Activated naive CD8-positive, alpha-beta T cell treated with anti-CD3 and anti-CD28 coated beads for 36 hours (primary cell): ENCODE measurements at places on chromosomes 11 and 22. TPM values are rescaled to one million over a fixed set of nuclear protein-coding genes. Genes with fewer than 3 reads are reported as not detected.

DNA sequence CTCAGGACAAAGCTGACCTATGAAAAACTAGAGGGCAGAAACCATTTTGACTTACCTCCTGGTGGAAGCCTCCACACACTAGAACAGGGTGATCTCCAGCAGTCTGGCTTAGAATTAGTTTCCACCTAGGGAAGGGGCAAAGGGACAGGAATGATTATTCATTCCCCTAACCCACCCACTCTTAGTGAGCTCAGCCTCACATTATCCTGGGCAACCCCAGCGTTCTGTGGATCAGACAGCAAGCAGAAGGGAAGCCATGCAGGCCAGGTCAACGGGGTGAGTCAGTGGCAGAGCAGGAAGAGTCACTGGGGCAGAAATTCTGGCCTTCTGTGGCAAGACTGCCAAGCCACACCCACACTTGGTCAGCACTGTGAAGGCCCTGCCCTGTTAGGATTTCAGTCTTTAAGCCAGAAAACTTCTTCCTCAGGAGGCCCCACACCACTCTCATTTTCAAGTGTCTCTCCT lies 10.5 kb downstream of the NUMA1 start:
- no peak for DNase-seq

DNA sequence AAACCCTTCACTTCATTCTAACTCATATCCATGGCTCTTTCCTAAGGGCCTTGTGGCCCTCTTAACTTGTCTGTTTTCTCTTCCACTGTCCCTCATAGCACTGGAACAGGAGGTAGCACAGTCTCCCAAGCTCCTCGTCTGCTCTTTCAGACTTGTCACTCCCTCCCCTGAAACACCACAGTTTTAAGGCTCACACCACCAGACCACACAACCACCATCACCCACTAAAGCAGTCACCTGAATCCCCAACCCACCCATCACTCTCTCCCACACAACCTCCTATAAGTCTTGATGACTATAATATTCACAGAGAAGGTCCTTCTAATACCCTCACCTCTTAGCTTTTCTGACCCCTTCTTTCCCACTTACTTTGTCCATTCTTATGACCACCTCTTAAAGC lies 11.1 kb upstream of the VWCE start:
- no peak for DNase-seq

DNA sequence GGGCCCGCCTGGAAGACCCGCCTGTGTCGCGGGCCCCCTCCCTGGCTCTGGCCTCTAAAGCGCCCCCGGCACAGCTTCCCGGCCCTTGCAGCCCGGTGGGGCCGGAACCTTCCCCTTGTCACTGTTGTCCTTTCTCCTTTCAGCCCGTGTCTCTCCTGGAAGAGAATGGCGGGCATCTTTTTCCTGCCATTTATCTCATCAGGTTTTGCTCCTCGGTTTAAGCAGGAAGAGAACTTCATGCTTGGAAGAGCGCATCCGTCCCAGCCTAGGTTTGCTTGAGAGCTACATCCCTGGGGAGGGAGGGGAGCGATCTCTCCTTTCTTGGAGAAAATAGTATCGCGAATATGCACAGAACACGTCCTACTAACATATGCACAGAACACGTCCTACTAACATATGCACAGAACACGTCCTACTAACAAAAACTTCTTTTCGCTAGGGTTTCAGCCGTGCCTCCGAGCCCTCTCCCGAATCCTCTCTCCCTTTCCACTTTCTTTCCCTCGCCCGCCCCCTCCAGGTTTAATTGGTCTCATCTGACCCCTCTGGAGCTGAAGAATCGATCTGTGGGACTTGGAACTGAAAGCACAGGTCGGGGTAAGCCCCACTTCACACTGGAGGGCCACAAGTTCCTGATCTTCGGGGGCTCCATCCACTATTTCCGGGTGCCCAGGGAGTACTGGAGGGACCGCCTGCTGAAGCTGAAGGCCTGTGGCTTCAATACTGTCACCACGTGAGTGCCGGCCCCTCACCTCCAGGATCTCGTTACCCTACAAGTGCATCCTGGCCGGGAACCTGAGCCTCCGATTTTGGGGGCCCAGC lies 1.2 kb downstream of the GLB1L3 start:
- DNase-seq = no peak

DNA sequence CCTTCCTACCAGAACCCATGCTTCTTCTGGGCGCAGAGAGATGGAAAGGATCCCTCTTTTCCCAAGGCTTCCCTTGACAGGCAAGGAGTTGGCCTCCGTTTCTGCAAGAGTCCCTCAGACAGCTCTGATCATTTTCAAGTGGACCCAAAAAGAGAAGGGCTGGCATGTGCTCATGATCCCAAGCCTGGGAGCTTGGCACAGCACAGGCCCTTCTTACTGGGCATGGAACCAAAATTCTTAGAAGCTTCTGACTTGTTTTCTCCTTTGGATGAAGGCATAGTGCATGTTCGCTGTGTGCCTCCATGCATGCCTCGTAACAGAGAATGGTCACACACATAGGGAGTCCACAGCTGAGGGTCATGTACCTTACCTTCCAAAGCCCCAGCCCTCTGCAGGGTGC lies 449.6 kb downstream of the MIAT start:
- no peak for DNase-seq

DNA sequence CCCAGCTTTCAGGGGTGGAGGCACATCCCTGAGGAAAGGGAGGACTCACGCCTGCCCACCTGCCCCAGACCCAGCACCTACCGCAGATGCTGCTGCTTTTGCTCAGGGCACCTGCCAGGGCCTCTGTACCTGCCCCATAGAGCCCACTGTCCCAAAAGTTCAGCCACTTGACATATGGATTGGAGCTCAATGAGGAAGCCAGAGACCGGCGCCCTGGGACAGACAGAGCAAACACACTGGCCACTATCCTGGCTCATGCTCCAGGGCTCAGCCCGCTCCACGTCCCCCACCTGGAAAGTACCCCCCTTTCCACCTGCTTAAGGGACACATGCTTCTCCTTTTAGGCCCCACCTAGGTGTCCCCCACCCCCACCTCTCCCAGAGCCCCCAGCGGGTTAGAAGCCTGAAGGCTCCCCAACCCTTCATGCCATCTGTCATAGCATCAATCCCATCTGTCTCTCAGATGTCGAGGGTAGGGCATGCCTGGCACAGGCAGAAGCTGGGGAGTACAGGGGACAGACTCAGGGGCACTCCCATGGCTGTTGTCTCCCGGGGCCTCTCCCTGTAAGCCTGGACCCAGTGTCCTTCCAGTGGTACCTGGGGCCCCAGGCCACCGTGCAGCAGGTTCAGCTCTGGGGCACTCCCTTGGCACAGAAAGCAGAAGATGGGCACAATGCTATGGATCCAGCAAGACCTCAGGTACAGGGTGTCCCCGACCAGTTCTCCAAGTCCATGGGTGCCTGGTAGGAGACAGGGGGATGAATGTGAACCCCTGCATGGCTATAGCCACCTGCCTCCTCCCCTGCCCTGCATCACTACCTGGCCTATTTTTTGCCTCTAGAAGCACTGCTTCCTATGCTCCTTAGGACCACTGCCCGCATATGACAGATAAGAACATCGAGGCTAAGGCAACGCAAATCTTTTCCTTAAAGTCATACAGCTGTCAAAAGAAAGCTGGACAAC lies 2.2 kb upstream of the P2RX6 start:
- no peak for DNase-seq

- DNase-seq = peak; percentile 64
Measured at GRCh38 chr11:64146036-64146955, 19.6 kb downstream of the MACROD1 start.

GRCh38 chr11:8083088-8083395 lies 2.0 kb downstream of the TUB start:
- no peak for DNase-seq

DNA sequence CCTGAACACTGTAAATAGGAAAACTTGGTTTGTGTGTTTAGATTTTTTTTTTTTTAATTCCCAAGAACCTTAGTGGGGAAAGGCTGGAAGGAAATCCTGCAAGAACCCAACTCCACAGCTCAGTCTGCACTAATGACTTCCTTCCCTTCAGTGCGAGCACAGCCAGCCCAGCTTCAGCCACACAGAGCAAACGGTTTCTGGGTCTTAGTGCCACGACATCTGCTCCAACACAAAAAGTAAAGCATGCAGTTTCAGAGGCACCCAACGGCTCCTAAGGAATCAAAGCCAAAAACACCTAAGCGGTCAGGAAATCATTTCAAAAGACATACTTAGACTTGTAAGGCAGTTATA lies 236.1 kb downstream of the TTC28 start:
- DNase-seq = peak; percentile 6

DNA sequence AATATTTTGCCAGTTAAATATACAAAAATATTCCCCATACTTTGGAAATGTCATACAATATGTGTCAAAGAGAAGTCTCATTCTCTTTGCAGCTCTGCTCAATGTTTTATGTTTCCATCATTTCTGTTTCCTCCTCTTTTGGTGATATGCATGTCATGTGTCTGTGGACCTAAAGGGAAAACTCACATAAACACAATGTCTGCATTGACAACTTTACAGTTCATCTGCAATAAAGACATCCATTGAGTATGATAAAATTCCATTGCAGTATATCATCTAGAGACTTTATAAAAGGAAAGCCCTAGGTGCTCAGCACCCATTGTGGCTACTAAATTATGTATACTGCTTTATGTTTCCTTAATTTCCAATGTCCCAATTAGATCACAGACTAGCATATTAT lies 461.3 kb upstream of the FAT3 start:
- DNase-seq = no peak

DNA sequence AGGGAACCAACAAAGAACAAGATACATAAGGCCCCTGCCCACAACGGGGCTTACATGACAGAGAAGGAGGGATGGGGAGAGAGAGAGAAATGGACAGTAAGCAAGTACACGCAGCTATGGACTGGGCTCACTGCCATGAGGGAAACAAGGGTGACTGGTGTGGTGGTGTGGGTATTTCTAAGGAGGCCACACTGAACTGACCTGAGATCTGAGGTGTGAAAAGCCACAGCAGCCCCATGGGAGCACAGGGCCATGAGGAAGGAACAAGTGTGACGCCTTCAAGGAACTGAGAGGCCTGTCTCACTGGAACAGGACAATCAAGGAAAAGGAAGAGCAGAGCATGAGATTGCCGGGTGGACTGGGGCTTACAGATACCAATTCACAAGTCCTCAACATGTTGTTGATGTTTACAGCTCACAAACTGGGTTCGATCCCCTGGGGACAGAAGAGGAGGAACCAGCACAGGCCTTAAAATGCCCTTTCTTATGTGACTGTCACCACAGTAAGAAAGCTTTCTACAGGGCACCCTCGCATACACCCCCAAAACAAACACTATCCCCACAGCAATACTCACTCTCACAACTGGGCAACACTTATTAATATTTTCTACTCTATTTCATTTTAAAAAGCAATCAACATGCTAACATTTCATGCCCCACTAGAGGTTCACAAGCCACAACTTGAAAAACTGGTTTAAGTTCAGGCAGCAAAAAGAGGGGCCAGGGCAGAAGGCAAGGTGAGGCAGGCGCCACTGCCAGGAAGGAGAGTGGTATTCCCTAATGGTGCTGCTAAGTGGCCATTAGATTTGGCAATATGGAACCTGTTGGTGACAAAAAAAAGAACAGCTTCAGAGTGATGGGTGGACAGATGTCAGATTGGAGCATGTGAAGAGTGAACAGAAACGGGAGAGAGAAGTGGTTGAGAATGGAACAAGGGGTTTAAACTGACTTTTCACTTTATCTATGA lies 39.1 kb downstream of the TCIRG1 start:
- no peak for DNase-seq

- no peak for DNase-seq
Measured at GRCh38 chr11:110243791-110244190, 52.6 kb downstream of the RDX start.

LMNTD2 gene
- 1.2 TPM for total RNA-seq

SLC35C1 gene
- 12.1 TPM for total RNA-seq

APOBEC3F gene
- total RNA-seq = 19.4 TPM

TOB2 gene
- 34.8 TPM for total RNA-seq
